Cardiac septum (tissue), 1 donor: ENCODE measurements at places on chromosomes 3 and 15.

GRCh38 chr15:73382115-73382514, 13.4 kb upstream of the HCN4 start:
- DNase-seq, result no peak

GRCh38 chr3:187669675-187670504, at the start of gene SST:
TSS of gene SST (minus strand) at chr3:187670394. CDS start at chr3:187670291, 103 bp downstream.
- no peak for DNase-seq

- DNase-seq, result no peak
Observed at GRCh38 chr15:90087454-90088154, 14.7 kb downstream of the IDH2 start.

- no peak for DNase-seq
Observed at GRCh38 chr15:78061963-78062427, 15.5 kb downstream of the TBC1D2B start.

- no peak for DNase-seq
Observed at GRCh38 chr3:12541625-12542024, 3.7 kb downstream of the MKRN2OS start.
